ENCODE measurements at places on chromosomes 1 and 21.

DNA sequence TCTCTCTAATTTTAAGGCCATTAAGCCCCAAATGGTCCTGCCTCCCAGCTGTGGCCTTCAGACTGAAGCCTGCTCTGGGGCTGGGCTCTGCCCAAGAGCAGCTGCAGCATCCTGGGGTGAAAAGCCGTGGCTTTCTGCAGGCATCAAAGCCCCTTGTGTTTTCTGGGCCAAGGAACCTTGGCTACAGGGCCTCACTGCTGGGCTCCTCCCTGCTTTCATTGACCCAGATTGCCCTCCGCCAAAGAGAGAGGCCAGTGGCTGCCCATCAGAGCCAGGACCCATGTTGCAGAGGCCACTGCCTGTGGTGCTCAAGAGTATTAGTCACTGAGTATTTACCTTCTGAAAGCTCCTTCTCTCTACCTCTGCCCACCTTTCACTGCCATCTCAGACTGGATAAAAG lies 1.6 kb downstream of the ZNF648 start:
- DNase-seq = no peak

DNA sequence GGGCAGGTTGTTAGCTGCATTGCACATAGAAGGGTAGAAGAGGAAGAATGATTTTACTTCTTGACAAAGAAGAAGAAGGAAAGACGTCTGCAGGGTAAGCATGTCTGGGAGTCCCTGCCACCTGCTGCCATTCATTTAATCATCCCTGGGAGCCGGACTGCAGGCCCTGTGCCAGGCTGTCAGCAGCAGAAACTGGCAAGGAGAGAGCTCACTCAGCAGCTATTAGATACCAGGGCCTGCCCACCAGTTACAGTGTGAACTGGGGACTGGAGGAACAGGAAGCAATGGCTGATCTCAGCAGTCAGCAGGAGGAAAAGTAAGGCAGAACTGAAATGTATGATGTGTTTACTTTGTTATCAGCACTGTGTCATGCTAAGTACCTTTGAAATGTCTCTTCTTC lies 75.7 kb upstream of the C1orf87 start:
- DNase-seq = peak; percentile 80

DNA sequence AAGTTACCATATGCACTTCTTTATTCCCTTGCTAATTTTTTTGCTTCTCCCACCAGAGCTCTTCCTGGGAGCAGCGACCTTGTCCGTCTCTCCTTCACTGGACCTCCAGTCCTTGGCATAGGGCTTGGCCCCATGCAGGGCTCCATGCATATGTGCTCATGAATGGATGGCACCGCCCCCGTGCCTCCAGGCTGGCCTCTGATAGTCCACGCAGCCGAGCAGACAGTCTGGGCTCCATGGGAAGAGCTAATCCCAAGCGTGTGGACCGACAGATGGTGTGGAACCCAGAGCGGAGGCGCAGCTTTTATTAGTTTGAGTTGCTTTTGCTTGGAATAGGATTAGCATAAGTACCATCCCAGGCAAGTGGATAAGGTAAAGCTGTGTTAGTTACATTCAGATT lies 41.8 kb downstream of the CDCP2 start:
- no peak for DNase-seq

GRCh38 chr1:84301004-84301784 lies at the start of gene SAMD13:
TSS of gene SAMD13 (plus strand) at chr1:84301708. CDS start at chr1:84303235, 1,527 bp downstream.
- DNase-seq = peak; percentile 95

DNA sequence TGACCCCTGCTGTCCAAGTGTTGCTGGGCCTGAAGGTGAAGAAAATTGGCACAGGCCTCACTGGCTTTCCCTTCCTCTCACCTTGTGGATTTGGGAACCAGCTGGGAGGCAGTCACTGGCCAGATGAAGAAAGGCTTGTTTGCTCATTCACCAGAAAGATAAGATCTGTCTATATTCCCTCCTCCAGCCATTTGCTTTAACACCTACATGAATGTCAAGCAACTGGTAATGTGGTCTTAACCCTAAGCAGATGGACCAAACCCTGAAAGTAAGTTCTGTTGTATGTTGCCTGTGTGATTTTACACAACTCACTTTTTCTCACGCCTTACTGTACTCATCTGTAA lies 10.3 kb upstream of the SRRM1 start:
- no peak for DNase-seq

GRCh38 chr1:184298440-184299405 lies 88.1 kb upstream of the C1orf21 start:
- DNase-seq = peak; percentile 75

DNA sequence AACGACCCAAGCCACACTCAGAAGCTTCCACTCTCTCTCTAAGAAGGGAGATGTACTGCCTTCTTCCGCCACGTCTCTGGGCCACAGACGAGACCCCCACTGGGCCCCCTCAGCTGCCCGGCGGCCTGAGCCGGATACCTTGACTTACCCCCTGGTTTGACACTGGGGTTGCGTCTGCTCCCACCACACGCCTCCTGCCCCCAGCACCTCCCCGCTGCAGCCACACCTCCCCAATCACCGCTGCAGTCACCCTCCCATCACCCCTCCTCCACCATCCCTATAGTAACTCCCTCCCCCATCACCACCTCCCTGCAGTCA lies 10.7 kb downstream of the PANK4 start:
- DNase-seq = no peak

DNA sequence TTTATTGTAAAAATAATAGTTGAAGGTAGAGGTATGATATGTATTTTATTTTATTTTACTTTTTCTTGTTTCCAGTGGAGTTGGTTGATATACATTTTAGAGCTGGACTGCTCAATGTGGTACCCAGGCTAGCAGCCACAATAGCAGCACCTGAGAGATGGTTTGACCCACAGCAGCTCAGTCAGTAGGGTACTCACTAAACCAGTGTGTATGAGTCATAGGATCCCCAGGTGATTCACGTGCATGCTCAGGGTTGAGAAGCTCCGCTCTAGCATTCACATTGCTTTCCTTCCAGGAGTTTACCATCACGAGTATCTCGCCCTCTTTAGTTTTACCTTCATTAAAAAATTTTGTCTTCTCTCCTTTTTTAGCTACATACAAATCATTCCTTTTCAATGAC lies 96.0 kb upstream of the PAXBP1 start:
- no peak for DNase-seq

- no peak for DNase-seq
Measured at GRCh38 chr21:45110873-45111624, 36.7 kb downstream of the ADARB1 start.

DNA sequence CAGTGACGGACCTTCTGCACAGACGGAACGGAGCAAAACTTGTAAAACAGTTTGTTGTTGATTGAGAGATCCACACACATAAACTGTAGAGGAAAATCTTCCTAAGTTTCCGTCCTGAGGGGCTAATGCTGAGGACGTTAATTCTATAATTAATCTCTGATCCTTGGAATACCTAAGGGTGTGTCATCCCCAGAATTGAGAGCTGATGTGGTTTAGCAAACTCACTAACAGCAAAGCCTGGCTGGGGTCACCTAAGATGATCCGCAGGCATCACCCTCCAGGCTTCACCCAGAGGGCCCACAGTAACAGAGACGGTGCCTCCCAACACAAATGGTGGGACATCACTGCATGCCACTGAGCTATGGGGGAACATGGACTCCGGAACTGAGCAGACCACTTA lies 97.5 kb downstream of the SMYD2 start:
- no peak for DNase-seq

DNA sequence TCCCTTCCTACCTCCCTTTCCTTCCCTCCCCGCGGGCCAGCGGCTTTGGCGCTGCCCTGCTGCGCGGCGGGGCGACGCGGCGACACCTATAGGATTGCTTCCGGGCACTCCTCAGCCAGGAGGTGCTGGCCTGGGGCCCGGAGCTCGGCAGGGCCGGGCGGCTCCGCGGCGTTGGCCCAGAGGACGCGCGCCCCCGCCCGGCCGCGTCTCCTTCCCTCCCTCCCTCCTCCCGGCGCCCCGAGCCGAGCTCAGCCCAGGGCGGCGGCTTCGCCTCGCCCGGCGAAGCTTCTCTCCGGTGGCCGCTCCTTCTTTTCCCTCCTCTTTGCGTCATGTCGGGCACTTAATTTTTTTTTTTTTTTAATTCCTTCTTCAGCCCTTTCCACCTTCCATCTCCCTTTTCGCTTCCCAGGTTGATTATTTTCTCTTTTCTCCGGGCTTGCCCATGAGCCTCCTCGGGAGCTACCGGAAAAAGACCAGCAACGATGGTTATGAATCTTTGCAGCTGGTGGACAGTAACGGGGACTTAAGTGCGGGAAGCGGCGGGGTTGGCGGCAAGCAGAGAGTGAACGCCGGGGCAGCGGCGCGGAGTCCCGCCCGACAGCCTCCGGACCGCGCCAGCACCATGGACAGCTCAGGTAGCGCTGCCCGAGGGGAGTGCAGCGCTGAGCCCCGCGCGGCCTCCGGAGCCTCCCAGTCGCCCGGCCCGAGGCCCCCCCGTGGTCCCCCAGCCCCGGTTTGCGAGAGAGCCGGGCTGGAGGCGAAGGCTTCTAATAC lies at the start of gene DNAJC6:
Gene DNAJC6, plus strand, starts transcription at position 240 of the 774 bp plus-strand sequence. Its CDS starts 203 bp downstream, at position 443.
- DNase-seq = peak; percentile 83

GRCh38 chr1:10065760-10066159 lies 33.0 kb downstream of the UBE4B start:
- DNase-seq = no peak

GRCh38 chr21:46131588-46131837 lies 23.9 kb downstream of the FTCD start:
- DNase-seq = no peak

GRCh38 chr1:53681351-53681976 lies 57.5 kb downstream of the GLIS1 start:
- no peak for DNase-seq

GRCh38 chr1:10594595-10595223 lies 120.0 kb downstream of the PEX14 start:
- DNase-seq = no peak

Data from muscle of leg (tissue), 16 donors.